ENCODE measurements at places on chromosomes 16 and 17.

DNA sequence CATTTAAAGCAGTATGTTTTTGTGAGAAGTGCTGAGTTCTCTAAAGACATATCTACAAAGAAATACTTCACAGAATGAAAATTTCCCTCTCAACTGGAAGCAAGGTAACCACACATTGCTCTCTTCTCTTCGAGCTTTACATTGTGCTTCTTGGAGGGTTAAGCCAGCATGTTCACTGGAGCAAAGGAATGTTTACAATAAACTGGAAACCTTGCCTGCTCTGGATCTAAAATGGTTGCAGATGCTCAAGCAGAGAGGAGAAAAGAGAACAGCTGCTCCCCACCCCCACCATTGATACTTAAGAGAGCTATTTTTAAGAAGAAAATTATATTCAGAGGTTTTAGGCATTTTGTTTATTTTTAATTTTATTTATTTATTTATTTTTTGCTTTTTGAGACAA lies 213.1 kb downstream of the CEP112 start:
- DNase-seq = no peak

GRCh38 chr17:79438058-79438457 lies 172.8 kb downstream of the RBFOX3 start:
- no peak for DNase-seq

DNA sequence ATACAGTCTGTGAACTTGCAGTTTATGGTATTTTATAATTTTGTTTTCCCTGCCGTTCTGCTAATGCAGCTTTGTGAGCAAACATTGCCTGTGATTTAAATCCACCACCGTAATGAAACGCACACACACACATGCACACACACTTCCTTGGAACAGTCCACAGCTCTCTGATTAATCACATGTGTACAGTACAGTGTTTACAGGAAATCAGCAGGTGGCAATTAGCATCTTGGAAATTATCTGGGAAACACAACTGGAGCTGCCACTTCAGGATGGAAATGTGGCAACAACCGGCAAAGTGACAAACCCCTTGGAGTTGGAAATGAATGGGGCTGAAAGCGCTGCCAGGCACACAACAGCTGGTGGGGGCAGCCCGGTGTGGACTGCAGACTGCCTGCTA lies 12.9 kb upstream of the ZKSCAN2 start:
- DNase-seq = no peak

DNA sequence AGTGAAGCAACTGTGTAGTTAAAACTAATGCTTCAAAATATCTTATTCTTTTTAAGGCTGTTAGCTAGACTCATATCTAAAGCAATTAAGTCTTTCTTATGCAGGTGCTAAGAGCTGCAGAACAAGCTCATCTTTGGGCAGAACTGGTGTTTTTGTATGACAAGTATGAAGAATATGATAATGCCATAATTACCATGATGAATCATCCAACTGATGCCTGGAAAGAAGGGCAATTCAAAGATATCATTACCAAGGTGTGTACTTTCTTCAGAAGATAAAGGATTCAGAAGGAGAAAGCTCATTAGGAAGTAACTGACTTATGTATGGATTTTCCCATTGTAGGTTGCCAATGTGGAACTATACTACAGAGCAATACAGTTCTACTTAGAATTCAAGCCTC lies 23.9 kb downstream of the PTRH2 start:
- DNase-seq = no peak

GRCh38 chr16:8926827-8927226 lies 36.9 kb downstream of the USP7 start:
- no peak for DNase-seq

DNA sequence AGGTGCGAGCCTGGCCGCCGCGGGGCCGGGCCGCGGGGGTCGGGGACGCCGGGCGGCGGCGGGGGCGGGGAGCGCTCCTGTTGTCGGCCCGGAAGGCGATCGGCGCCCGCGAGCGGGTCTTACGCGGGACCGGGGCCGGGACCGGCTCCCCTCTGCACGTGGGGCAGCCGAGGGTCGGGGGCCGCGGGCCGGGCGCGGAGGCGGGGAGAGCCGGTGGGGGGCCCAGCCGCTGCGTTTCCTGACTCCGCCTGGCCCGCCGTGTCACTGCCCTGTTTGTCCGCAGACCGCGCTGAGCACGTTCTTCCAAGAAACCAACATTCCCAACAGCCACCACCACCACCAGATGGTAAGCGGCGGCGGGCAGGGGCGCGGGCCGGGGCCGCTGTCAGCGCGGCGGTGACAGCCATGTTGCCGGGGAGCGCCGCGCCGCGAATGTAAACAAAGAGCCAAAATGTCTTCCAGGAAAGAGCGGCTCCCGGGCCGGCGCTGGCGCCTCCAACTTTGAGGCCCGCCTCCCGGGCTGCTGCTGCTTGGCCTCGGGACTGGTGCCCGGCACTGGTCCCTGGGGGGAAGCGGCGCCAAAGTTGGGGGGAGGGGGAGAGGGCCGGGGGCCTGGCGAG lies 586 bp downstream of the UBALD2 start:
- no peak for DNase-seq

GRCh38 chr16:68894714-68895113 lies 51.4 kb downstream of the TANGO6 start:
- no peak for DNase-seq

All from DMS79 (cell line).